ENCODE measurements at places on chromosomes 1 and 21. TPM values are rescaled to one million over a fixed set of nuclear protein-coding genes. Genes with fewer than 3 reads are reported as not detected.

Gene PAPPA2
- 0.26 TPM for total RNA-seq

Gene RFX5
- 108 TPM for total RNA-seq

Gene REN
- not detected for total RNA-seq

Gene LMX1A
- not detected for total RNA-seq

Gene ALDH9A1
- total RNA-seq = 81.9 TPM

Gene CYP4B1
- not detected for total RNA-seq

Gene ABCA4
- not detected for total RNA-seq

Gene CR1L
- not detected for total RNA-seq

Gene FCAMR
- total RNA-seq = not detected

Gene SLAMF6
- not detected for total RNA-seq

Gene CYP4A11
- total RNA-seq = not detected

Gene C4BPB
- not detected for total RNA-seq

Gene CFAP74
- not detected for total RNA-seq

Gene CHODL
- not detected for total RNA-seq
